CD4-positive, alpha-beta T cell treated with Interleukin-6 for 4 hours (primary cell): ENCODE measurements at places on chromosomes 7 and 10.

GRCh38 chr10:78371136-78371535 lies 337.5 kb downstream of the RPS24 start:
- DNase-seq: no peak

DNA sequence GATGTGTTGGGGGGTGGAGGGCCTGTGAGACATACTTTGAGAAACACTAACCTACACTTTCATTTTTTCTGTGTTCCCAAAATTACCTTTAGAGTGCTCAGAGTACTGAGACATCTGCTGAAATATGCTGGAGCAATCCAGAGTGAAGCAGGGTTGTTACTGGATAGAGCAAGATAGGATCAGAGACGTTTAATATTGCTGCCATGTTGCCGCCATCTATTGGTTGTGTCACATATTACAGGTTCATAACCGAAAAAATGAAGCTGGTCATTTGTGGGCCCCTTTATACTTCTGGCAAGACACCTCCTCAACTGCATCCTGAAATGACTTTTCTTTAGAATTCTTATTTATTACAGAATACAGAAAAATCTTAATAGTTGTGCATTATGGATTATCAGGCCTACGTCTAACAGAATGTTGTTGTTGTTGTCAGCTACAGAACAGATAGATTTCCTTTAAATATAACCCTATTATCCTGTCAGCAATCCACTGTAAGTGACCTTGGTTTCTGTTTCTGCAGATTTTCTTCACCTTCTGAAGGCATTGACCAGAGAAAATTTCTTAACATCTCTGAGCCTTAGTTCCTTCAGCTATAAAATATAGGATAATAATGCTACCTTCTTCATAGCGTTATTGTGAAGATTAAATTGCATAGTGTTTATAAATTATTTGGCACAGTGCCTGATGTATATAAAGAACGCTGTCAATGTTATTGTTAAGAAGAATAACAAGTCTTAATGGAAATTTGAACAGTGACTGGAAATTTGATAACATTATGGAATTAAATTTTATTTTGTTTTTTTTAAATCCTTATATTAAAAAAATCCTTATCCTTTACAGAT lies 16.2 kb upstream of the DLD start:
- peak; percentile 50 for DNase-seq

GRCh38 chr7:3300221-3300650 lies 816 bp upstream of the SDK1 start:
- peak; percentile 6 for DNase-seq

GRCh38 chr10:29120216-29120615 lies 168.7 kb upstream of the LYZL1 start:
- no peak for DNase-seq

- DNase-seq: no peak
Observed at GRCh38 chr10:31128536-31128935, 96.9 kb upstream of the ZNF438 start.

GRCh38 chr7:113464096-113464855 lies 345.9 kb upstream of the SMIM30 start:
- no peak for DNase-seq

GRCh38 chr7:5629941-5630340 lies 151.5 kb downstream of the RNF216 start:
- DNase-seq: peak; percentile 54

- no peak for DNase-seq
Observed at GRCh38 chr7:10257438-10257837, 716.2 kb upstream of the PHF14 start.

DNA sequence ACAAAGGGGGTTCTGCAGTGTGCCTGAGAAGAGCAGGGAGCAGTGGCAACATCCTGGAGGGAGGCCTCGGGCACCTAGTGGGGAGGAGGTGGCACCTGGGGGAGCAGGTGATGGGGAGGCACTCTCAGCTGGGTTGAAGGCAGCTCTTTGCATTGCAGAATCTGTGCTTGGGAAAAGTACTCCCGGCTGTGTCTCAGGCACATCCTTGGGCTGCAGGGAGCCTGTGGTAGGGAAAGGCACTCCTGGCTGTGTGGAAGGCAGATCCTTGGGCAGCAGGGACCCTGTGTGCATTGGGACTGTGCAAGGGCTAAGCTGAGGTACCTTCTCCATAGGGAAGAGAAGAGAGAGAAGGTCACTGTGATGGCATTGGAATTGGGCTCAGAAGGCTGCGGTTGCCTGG lies 52.8 kb upstream of the ANTXRL start:
- no peak for DNase-seq

GRCh38 chr10:70509757-70510147 lies 31.2 kb downstream of the PALD1 start:
- DNase-seq: no peak

DNA sequence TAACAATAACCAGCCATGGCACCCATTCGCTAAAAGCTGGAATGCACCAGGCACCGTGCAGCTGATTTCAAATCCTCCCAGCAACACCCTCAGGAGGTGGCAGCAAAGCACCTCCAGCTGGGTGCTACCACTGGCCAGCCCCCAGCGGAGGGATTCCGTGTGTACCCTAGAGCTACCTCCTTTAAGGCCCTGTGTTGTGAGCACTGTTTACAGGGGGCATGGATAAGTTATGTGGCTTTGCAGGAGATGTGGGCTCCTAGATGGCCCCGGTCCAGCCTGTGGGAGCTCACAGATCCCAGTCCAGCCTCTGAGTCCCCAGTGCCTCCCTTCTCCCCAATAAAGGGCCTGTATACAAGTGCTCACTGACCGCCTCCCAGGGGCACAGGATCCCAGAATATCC lies 27.1 kb downstream of the TNRC18 start:
- peak; percentile 70 for DNase-seq

DNA sequence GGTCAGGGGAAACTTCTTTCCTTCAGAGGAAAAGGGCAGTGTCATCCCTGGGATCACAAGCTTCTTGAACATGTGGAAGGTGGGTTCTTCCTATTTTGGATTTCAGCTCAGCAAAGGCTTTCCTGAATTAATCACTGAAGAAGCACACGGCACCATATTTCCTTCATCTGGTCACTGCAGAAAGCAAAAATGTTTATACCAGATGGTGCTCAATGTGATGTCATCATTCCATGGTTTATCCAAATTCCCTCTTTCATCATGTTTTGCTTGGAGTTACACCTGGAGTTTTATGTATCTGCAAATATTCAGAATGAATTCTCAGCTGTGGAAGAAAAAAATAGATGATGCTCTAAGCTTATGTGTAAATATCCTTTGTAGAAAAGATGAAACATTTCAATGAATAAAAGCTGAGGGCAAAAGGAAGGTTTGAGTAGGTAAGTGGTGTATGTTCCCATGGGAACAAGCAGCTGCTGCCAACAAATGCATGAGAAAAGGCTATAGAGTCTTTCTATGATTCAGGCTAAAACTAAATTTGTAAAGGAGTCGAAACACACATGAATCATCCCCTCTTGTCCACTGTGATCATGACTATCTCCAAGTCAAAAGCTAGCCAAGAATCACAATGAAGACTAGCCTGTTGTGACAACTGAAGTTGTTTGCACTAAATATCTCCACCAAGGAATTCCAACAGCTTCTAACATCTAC lies 26.9 kb upstream of the BPGM start:
- no peak for DNase-seq

- DNase-seq: no peak
Observed at GRCh38 chr7:107658467-107658866, 2.2 kb upstream of the SLC26A4 start.

DNA sequence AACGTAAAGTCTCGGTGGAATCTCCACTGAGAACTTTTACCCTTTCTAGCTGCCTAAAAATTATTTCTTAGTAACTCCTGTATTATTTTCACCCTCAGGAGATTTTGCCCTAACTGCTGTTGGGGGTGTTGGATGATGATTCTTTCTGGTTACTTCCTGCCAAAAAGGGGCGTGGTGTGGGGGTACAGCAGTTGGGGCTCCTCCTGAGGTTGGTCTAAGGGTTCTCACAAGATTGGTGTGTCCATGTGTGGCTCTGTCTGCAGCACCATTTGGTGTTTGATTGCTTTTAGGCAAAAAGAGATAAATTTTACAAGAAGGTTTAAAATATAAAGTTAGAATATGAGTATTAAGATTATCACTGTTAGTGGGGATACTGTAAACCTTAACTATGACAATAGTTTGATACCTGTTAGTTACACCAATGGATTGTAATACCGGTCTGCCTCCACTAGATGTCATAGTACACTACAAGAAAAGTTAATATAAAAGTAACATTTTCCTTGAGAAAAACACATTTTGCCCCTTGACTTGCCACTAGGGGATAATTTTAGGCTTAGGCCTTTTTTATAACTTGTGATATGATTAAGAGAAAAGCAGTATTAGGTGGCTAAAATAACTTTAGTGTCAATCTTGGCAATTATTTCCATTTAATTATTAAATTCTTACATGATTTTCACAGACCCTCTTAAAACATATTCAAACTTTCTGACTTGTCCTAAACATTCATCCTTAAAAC lies 928.7 kb downstream of the IPMK start:
- DNase-seq: no peak

- DNase-seq: no peak
Observed at GRCh38 chr7:22043367-22043766, 97.7 kb upstream of the CDCA7L start.

DNA sequence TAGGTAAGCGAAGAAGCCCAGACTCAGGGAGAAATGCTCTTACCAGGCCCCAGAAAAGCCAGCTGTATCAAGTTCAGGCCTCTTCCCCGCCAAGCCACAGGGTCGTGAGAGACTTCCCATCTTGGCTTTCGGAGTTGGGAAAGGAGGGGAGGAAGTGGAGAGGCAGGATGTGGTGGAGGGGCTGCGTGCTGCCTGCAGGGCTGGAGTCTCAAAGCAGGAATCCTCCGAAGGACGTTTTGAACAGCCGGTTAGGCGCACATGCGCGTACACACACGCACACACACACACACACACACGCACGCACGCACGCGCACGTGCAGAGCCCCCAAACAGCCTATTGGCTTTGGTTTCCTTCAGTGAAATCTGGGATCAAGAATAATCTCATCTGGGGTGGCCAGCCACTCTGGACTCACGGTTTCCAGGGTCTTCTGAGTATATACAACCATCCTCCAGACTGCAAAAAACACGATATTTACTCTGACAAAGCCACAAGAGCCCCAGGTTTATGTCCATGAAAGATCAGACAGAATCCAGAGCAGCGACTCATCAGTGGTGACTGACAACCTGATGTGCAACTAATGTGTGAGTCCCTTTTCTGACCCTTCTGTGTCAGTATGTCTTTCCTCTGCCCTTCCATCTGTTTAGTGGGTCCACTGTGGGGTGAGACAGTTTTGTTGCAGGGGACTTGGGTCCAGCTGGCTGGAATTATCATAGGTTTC lies 115.0 kb upstream of the ZNF438 start:
- peak; percentile 29 for DNase-seq

DNA sequence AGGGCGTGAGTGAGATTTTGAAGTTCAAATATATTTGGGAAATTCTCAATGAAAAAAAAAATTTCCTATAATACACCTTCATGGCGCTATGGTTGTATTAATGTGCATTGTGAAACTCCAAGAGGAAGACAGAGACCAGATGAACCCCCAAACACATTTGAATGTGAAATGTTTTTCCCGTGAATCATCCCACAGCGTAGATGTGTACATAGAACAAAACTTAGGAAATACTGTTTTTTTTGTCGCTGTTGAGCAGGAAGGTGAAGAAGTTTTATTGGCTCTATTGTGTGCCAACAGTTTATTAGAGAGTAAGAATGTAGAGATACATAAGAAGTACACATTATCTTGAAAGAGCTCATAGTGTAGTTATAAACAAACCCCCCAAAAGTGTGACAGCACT lies 134.0 kb downstream of the KCND2 start:
- DNase-seq: no peak

DNA sequence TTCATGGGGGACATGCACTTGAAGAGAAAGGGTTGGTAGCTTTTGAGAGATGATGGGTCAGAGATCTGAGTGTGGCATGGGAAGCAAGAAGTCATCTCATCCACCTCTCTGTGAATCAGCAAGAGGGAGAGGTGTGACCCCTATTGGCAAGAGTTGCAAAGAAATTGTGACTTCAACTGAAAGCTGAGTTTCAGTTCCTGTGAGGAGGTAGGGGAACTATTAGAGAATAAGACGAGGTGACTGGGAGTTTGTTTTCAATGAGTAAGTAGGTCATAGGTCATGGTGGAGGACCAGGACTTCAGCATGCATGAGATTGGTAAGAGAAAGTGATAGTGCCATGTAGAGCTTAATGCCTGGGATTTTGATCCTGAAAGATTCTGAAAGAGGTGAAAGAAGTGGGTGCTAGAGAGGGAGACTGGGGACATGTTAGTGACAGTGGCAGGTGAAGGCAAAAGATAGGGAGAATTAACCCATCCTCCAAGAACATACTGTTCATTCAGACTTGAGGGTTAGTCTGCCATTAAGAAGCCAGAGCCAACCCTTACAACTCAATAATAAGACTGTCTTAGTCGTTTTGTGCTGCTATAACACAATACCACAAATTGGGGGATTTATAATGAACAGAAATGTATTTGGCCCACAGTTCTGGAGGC lies 75.5 kb upstream of the CAPZA2 start:
- DNase-seq: no peak

DNA sequence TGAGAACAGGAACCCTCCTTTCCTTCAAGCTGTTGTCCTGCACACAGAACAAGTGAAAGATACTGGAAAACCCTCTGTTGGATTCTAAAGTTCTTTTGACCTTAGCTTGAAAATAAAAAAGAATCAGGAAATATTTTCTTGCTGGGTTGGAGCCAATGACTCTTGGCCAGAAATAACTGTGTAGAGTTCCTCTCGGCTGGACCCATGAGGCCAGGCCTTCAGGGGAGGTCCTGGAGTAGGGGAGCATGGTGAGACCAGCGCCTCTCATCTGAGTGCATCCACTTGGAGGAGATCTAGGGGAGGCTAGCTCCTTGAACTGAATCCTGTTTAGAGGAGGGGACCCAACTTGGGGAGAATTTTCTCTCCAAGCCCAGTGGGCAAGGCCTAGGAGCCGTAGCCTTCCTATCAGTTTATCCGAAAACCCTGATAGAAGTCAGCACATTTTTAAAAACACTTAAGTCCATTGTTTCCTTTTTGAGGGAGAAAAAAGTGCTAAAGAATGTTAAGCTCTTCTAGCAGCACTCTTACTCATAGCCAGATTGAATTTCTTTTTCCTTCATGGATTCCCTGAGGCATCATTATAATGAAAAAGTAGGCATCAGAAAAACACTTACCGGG lies 635.7 kb upstream of the ANKRD30A start:
- no peak for DNase-seq

- DNase-seq: no peak
Observed at GRCh38 chr10:43371418-43371817, at the start of gene FXYD4. TSS of gene FXYD4 (plus strand) at chr10:43371636. CDS start at chr10:43373747, 2,111 bp downstream.

DNA sequence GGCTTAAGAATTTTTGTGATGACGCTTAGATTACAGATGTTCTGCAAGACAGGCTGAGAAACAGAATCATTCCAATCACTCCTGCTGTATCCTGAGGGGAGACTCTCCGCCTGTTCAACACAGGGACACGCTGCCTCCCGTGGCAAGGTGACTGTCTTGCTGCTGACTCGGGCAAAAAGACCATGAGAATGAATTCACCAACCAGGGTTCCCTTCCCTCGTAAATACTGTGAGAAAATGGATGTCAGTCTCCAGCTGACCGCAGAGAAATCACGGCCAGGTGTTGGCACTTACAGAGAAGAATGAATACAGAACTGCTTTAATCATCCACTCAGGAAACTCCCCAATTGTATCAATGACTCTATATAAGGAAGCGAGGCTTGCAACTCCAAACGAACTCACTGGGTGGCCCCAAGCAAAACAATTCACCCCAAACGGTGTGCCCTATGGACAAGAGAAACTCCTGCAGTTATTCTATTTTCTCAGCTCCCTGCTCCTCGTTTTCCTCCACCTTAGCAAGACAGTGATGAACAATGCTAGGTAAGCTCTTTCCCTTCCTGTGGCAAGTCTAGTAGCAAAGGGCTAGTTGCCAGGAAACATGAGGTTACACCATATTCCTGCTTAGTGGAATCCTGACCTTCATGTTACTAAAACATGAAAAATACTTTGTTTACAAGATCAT lies 22.8 kb downstream of the GNA12 start:
- no peak for DNase-seq
